SK-N-DZ (cell line): ENCODE measurements at places on chromosomes 7 and 10.

DNA sequence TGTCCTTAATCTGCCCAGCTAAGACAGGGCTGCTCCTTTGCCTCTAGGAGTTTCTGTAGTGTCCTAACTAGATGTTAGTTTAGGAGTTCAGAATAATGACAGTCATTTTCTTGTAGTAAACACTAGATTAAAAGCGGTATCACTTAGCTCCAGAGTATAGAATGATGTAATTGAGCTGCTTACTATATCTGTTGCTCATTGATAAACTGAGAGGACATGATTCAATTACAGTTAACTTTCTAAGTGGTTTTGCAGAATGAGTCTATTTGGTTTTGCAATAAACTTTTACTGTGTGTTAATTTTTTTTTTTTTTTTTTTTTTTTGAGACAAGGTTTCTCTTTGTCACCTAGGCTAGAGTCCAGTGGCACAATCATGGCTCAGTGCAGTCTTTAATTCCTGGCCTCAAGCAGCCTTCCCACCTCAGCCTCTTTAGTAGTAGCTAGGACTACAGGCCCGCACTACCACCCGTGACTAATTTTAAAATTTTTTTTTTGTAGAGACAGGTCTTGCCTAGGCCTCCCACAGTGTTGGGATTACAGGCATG is 1.8 kb downstream of the STMP1 start:
- DNase-seq, result no peak

GRCh38 chr7:73758581-73759138 is 11.4 kb downstream of the CLDN3 start:
- no peak for DNase-seq

GRCh38 chr7:151825721-151826120 is 51.2 kb downstream of the PRKAG2 start:
- no peak for DNase-seq

- DNase-seq, result no peak
Measured at GRCh38 chr7:83472376-83472775, 176.6 kb downstream of the SEMA3E start.

DNA sequence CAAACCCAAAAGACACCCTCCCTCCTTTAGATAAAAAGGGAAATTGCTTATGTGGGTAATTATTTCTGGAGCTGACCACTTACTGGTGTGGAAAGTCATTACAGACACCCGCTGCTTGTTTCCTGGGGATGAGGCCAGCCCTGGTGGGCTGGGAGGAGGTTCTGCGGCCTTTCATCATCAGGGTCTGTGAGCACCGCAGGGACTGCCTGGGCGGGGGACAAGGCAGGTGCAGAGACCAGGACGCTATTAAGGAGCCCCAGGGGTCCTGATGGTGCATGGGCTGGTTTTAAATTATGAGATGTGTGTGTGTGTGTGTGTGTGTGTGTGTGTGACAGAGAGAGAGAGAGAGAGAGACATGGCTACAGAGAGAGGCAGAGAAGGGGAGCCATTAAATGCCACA is 171.2 kb downstream of the DNAJB6 start:
- DNase-seq, result no peak

DNA sequence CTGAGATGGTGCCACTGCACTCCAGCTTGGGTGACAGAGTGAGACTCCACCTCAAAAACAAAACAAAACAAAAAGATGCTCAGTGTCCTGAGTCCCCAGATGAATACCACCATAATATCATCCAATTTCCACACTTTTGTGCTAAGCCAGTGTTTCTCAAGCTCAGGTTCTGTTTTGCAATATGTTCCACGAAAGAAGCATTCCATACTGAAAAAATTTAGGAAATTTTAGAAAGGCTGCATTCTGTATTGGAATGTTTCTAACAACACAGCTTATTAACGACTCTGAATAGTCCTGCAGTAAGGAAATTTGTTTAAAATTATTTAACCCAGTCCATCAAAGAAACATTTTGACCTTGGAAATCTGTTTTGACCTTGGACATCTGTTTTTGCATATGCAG is 142.4 kb downstream of the EPC1 start:
- no peak for DNase-seq
